Bone marrow (tissue), 2 donors: ENCODE measurements at places on chromosomes 16 and 17.

- DNase-seq, result no peak
Observed at GRCh38 chr17:47281216-47281615, 27.6 kb downstream of the ITGB3 start.

- DNase-seq, result no peak
Observed at GRCh38 chr16:54370278-54371040, 83.9 kb upstream of the IRX3 start.

DNA sequence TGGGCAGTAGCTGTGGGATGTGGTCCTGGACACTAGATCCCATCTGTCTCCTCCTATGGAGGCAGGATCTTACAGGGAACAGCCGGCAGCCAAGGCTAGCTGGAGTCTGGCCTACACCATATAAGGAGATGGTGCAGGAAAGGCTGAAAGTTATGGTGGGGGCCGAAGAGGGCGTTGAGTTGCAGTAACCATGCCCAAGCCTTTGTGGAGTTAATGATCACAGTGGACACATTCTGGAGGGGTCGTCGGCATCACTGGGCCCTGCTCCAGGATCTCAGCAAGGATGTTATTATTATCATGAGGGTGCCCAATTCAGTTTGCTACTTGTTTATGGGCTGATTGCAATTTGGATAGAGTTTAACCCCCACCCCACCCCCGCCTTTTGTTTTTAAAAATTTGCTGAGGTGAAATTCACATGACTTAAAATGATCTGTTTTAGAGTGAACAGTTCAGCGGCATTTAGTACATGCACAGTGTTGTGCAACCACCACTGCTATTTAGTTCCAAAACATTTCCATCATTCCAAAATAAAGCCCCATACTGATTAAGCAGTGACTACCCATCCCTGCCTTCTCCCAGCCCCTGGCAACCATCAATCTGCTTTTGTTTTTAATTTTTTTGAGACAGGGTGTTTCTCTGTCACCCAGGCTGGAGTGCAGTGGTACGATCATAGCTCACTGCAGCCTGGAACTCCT, 184.3 kb upstream of the CACNG3 start:
- no peak for DNase-seq

DNA sequence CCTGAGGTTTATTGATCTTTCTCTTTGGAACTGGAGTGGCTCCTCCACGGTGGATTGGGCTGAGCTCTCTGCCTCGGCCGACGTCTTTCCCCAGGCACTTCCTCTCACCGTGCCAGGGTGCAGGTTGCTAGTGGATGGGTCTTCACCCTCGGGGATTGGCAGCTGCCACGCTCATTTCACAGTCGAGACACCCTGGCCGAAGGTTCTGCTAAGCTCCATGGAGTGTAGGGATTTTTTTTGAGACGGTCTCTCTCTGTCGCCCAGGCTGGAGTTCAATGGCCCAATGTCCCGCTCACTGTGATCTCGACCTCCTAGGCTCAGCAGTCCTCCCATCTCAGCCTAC, 280.8 kb downstream of the SEC14L1 start:
- DNase-seq, result no peak

DNA sequence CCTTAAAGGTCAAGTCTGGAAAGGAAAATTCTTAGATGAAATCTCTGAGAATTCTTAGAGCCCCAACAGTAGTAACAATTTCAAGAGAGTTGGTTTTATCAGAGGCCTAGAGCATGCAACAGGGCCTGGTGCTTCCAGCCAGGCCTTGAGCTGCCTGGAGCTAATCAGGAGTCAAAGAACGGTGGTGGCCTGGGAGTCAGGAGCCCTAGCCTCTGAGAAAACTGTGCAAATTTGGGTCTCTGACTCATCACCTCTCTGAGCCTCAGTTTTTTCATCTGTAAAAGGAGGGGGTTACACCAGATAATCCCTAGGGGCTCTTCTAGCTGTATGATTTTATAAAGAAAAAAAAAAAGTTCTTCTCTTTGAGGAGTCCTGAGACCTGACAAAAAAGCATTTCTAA, 227.3 kb upstream of the RPL38 start:
- DNase-seq, result no peak

DNA sequence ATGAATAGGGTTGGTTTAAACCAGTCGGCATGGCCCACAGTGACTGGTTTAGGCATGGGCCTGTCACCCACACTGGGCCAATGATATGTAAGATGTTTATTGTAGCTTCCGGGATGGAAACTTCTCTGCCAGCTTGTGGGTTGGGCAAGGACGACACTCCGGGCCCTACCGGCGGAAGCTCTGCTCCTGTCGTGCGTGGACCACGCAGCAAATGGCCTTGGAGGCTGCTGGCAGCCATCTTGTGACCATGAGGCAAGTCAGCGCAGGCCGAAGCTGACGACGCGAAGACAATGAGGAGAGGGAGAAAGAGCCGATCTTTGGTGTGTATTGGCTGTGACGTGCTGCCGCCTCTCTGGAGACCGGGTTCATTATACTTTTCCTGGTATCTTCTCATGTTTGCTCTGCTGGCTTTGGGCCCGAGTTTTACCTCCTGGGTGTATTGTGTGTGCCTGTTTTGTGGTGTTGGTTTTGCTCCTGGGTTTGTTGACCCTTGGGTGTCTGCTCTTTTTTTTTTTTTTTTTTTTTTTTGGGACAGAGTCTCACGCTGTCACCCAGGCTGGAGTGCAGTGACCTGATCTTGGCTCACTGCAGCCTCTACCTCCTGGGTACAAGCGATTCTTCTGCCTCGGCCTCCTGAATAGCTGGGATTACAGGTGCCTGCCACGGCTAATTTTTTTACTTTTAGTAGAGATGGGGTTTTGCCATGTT, 15.4 kb downstream of the SLC25A10 start:
- no peak for DNase-seq

DNA sequence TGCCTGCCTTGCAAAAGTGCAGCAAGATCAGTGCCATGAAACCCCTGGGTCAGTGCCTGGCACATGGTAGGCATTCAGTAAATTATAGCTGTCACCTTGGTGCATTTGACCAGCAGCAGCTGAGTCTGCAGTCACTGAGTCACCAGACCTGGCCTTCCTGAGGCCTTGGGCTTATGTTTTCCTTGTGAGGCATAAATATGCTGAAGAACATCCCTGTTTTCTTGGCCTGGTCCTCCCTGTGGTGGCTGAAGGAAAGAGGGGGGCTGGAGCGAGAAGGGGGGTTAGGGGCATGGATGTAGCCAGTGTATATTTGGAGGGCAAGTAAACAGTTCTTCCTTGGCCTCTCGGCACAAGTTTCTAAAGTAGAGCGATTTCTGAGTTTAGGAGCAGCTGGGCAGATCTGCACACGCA, 26.5 kb downstream of the EPN2 start:
- no peak for DNase-seq
